T-helper 1 cell (primary cell): ENCODE measurements at places on chromosomes 5 and 9.

DNA sequence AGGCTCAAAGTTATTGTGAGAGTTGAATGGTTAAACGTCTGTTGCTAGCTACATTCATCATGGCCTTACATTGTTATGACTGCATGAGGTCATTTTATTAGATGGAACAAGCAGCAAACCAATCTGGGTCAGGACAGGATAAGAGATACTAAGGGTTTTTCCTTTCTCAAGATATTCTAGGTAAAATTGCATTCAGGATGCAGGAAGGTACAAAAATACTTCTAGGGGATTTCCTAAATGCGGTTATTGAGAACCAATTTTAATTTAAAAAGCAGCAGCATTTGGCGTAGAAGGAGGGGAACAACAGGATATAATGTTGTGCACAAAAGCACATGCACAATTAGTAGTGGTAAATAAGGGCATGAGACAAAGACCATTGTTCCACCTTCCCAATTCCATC lies 39.2 kb upstream of the LURAP1L start:
- no peak for DNase-seq

GRCh38 chr5:124747791-124748686 lies 1.6 kb upstream of the ZNF608 start:
- DNase-seq: no peak

- DNase-seq: no peak
These were observed 37.4 kb downstream of the BOD1 start for GRCh38 chr5:173578947-173579615.

DNA sequence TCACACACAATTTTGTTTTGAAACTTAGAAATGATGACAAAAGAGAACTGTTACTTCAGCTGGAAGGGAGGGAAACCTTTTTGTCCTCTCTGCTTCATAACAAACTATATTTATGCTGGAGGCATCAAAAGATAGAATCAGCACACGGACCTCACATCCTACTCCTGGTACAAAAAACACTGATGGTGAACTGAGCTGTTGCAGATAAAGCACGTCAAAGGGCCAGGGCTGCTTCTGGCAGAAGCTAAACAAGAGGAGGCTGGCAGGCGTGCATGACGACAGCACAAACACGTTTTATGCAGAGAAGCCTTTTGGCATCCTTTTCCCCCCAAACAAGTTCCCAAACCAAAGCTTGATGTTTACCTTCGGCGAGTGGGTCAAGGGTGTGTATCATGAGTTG lies 169.6 kb downstream of the SLC24A2 start:
- DNase-seq: no peak

GRCh38 chr5:133144245-133144981 lies 92.6 kb downstream of the HSPA4 start:
- no peak for DNase-seq

GRCh38 chr5:39835371-39835770 lies 410.6 kb upstream of the DAB2 start:
- DNase-seq: no peak

- DNase-seq: no peak
These were observed 580.3 kb downstream of the BNC2 start for GRCh38 chr9:16290169-16290568.

DNA sequence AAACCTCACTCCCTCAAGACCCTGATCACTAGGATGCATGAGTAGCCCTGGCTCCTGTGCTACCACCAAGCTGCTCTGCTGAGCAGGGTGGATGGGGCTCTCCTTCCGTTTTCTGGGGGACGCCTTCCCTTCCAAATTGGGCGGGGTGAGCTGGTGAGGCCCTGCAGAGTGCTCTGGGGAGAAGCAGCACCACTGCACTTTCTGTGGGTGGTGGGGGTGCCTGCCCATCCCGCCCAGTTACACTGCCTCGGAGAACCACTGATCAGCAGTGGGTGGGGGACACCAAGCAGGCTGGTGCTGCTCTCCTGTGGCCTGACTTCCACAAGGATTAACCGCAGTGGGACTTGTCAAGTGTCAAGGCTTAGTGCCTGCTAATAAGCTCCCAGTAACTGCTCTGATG lies 19.0 kb downstream of the GFPT2 start:
- DNase-seq: no peak

DNA sequence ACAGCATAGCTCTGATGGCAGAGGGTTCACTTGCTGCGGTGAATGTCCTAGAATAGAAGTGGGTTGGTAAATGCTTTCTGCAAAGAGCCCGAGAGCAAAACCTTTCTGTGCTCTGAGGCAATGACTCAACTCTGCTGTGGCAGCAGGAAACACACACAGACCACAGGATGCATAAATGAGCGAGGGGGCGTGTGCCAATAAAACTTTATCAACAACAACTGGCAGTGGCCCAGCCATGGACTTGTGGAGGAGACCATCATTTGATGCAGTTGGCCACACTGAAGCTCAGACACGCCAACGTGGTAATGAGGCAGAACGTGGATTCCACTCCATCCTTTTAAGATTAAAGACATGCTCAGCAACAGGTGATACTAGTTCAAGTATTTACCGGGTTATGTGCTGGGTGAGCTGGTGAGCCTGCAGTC lies 6.8 kb downstream of the MRPL36 start:
- peak; percentile 54 for DNase-seq

DNA sequence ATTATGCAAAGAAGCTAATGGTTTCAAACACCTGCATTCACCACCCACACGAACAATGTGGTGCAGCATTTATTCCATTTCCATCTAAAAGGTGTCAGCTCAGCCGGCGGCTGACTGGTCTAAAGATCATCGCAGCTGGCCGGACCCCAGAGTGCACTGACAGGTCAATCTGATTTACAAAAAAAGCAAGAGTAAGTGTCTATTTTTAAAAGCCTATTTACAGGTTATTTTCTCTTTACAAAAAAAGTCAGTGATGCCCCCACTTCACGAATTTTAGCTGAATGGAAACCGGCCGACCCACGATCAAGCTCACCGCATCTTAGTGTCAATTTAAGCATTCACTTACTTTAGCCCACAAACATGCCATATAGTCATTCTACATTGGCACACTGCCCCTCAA lies 58.3 kb downstream of the SEMA4D start:
- DNase-seq: no peak

- no peak for DNase-seq
These were observed 37.1 kb downstream of the AK8 start for GRCh38 chr9:132840980-132841379.

GRCh38 chr9:22203371-22204138 lies 194.4 kb upstream of the CDKN2B start:
- DNase-seq: no peak

GRCh38 chr5:169197343-169197742 lies 103.6 kb downstream of the SLIT3 start:
- DNase-seq: no peak

DNA sequence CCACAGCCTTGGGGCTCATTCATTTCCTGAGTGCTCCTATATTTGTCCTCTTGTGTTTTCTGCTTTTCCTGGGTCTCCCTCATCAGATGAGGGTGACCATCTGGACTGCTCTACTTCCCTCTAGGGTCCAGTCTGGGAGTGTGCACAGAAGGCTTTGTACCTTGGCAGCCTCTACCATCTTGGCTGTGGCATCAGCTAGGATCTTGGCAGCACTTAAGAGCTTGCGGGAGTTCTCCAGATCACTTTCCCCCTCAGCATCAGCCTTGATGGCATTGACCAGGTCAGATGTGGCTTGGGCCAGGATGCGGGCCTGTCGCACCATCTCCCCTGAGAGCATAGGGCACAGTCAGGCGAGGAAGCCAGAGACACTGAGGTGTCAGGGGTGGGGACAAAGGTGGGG lies 15.8 kb downstream of the TLN1 start:
- no peak for DNase-seq

DNA sequence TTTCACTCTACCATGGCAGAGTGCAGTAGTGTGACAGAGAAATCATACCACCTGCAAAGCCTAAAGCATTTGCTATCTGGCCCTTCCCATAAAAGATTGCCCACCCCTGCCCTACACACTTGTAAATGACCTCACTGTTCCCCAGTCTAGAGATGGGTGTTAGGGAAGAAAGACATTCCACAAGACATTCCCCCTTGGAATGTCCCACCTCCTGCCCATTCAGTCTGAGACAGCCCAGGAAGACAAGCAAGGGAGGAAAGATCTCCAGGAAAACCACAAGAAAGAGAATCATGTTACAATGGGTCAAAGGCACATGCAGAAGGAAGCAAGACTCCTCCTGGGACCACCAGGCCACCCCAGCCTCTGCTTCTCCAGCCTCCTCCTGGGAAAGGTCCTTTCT lies 230.0 kb downstream of the AGTPBP1 start:
- DNase-seq: no peak

GRCh38 chr9:116493183-116493860 lies 193.8 kb upstream of the TRIM32 start:
- no peak for DNase-seq

DNA sequence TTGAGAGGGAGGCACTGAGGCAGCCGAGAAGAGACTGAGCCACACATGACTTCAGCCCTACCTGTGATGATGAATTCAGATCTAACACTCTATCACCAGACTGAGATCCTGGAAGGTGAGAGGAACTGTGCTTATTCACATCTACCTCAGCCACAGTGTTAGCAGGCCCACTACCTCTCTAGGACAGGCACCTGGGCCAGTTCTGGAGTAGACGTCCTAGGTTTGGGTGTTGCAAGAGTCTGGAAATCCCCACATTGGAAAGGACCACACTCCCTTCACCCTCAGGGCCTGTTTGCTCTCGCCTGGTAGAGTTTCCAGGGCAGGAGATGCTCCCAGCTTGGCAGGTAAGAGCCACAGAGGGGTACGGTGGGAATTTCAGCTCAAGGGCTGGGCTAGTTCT lies 113.8 kb upstream of the CCL21 start:
- DNase-seq: no peak

DNA sequence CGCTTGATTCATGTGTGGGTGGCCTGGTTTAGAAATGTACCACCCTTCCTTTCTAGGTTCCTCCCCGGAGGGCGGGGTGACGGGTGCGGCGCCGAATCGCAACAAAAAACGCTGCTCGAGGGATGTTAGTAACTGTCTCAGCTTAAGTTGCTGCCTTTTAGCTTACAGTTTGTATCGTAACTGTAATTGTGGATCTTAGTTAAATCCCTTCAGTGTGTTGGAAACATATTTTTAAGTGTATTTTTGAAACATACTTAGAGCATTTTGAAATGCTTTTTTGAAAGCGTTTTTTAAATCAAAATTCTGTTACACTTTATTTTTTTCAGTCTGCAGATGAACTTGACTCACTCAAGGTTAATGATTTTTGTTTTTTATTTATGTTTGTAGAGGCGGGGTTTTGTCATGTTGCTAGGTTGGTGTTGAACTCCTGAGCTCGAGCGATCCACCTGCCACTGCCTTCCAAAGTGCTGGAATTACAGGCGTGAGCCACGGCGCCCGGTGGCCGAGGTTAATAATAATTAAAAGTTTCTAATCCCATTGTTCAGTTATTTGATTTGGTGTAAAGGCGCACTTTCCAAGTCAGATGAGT lies 997 bp upstream of the CHD1 start:
- no peak for DNase-seq

DNA sequence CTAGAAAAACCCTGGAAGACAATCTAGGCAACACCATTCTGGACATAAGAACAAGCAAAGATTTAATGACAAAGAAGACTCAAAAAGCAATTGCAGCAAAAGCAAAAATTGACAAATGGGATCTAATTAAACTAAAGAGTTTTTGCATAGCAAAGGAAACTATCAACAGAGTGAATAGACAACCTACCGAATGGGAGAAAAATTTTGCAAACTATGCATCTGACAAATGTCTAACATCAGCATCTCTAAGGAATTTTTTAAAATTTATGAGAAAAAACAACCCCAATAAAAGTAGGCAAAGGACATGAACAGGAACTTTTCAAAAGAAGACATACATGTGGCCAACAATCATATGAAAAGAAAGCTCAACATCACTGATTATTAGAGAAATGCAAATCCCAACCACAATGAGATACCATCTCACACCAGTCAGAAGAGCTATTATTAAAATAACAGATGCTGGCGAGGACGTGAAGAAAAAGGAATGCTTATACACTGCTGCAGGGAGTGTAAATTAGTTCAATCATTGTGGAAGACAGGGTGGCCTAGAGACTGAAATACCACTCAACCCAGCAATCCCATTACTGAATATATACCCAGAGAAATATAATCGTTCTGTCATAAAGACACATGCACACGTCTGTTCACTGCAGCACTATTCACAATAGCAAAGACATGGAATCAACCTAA lies 3.8 kb downstream of the MOCS2 start:
- no peak for DNase-seq

- DNase-seq: no peak
These were observed 8.3 kb upstream of the ZBTB34 start for GRCh38 chr9:126852086-126852688.

DNA sequence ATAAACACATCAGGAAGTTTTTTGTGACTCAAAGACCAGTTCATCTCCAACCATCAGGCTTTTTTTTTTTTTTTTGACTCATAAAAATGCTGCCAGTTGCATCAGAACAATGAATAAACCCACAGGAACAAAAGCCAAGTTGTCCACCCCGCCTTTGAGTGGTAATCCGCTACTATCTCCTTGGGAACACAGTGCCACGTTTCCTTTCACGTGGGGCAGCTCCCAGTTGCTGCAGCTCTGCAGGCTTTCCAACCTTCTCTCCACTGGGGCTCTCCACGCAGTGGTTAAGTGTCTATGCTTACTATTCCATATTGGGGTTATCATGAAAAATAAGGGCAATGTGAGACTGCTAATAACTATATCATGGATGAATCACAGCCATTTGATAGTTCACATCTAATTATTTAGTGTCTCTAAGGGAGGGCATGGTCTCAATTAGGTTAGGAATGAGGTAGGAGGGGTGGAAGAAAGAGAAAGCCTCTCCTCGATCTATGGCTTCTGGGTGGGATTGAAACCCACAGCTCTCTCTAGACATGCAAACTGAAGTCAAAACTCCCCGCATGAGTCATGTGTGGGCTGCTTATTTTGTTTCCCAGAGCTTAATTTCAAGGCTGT lies 55.8 kb upstream of the ACTBL2 start:
- DNase-seq: no peak

DNA sequence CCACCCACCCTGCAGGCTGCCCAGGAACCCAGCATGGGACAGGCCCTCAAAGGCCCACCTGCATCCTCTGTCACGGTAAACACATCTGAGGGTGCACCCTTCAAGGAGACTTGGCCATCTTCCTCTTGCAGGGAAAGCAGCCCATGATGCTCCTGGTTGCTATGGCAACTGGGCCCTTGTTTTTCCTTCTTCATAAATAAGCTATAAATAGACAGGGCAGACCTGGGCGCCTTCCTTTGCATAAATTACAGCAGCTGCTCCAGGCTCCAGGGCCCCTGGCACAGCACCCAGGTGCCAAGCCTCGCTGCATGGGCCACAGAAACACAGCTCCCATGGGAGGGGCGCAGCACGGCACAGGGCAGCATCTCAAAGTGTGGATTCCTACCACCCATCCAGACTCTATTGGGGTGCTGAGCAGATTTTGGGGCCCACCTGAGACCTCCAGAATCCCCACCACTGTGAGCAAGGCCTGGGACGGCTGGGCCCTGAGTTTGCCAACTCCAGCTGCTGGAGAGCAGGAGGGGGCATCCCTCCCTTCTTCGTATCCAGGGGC lies 5.8 kb upstream of the PSMB7 start:
- DNase-seq: no peak
